ENCODE measurements at places on chromosomes 6 and 20.

- no peak for DNase-seq
Measured at GRCh38 chr20:24915892-24916291, 33.2 kb upstream of the CST7 start.

GRCh38 chr6:138970856-138971425 is 17.1 kb downstream of the REPS1 start:
- no peak for DNase-seq

DNA sequence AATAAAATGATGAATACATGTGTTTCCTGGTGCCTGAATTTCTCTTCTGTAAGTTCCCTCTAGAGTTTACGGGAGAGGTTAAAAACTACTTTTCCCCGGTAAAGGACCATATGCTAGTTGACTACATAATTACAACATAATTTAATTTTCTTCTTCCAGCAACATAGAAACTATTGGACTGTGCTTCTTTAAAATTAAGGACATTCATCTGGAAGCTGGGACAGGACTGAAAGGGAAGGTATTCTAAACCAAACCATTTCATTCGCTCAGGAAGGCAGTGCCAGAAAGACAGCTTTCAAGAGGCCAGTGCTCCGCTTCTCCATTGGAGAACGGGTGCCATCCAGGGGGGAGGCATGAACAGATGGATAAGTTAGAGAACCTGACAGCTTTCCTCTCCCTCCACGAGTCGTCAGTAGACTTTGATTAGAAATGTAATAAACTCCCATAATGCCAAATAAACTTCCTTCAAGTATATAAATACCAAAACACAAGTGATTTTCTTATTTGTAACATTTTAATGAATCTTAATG is 458.0 kb upstream of the SOX4 start:
- no peak for DNase-seq

DNA sequence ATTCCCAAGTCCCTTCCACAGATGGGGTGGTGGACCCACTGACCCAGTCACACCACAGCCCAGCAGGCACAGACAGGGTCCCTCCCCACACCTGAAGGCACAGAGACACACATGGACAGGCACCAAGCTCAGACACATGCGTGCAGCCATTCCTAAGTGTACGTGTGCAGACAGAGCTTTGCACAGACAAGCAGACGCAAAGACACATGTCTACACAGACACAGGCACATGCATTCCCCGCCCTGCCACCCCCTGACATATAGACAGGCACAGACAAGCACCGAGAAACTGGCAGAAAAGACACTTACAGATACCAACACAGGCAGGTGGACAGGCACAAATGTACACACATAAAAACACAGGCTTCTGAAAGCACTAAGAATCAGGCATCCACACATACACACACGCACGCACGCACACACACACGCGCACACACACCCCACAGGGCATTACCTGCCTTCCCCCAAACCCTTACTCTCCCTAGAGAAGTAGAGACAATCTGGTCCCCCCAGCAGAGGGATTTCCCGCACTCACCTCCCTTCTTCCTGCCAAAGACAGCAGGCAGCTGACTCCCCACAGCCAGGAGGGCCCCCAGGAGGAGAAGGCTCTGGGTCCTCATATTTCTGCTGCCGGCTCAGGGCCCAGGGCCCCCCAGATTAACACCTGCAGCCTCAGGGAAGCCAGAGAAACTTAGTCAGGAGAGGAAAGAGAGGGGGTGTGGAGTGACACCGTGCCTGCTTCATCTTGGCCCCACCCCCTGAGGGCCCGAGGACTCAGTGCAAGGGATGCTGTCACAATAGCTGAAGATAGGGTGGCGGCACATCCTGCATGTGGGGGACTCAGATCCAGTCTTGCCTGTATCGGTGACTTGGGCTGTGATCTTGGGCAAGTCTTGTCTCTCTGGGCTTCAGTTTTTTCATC is at the start of gene WFDC5:
Gene WFDC5 (minus strand): TSS at position 710 of the 921 bp plus-strand sequence. CDS start 91 bp downstream, at position 619.
- peak; percentile 64 for DNase-seq

Data from umbilical cord (tissue), 2 donors.